ENCODE measurements at places on chromosomes 2 and 18.

DNA sequence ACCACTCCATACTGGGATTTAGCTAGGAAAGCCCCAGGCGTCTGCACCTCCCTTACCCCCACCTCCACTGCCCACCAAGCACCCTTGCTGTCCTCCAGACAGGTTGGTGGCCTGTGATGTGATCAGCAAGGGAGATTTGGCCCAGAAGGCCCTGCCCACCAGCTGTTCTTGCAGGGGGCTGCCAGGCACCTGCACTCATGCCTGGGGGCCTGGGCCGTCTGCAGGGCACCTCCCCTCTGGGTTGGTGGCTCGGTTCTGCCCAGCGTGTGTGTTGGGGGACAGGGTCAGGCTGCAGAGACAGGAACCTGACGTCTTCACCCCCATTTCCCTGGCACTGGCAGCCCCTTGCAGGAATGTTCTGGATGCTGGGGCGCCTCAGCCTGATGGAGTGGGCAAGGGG is 5.8 kb downstream of the DNMT3A start:
- DNase-seq = no peak

DNA sequence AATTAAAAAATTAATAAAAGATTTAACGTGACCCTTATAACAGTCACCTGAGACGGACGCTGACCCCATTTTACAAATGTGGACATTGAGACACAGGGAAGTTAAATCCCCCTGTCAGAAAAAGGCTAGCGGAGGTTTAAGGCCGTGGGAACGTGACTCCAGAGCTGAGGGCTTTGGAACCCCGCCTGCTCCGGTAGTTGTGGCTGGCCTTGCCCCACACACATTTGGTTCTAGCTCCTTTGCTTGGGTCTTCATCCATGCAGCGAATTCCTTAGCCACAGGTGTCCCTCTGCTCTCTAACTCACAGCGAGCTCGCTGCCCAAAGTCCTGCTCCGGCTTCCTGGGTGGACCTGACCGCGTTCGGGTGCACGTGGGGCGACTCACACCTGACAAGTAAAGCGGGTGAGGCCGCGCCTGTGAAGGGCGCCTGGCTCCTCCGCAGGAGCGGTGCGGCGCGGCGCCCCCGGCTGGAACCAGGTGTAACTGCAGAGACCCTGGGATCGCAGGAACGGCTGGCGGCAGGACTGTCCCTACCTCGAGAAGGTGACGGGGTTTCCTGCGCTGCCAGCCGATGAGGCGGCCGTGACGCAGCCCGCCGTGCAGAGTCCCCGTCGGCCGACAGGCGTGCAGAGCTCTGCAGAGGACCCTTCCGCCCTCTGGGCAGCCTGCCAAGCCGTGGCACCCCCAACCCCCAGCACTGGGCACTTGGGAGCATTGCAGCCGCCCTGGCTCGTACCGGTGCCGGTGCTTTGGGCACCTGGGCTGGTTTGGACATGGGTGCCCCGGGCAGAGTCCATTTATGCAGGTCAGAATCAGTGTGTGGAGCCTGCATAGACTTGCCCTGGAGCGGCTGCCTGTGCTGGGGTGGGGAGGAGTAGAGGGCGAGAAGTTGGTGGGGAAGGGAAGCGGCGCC is 2.4 kb upstream of the PROC start:
- DNase-seq = no peak

DNA sequence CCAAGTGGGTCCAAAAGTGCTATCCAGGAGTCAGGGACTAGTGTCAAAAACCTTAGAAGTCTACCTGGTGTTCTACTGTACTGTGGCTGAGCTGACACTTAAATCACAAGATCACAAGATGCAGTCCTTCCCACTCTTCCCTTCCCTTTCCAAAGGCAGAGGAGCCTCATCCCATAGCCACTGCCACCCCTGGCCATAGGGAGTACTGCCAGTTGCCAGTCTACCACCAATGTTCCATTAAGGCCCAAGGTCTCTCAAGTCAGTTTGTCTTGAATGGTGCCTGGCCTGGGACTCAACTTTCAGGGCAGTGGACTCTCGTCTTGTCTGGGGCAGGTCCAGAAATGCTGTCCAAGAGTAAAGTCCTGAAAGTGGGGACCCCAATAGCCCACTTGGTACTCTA is 585.6 kb downstream of the NUP35 start:
- no peak for DNase-seq

DNA sequence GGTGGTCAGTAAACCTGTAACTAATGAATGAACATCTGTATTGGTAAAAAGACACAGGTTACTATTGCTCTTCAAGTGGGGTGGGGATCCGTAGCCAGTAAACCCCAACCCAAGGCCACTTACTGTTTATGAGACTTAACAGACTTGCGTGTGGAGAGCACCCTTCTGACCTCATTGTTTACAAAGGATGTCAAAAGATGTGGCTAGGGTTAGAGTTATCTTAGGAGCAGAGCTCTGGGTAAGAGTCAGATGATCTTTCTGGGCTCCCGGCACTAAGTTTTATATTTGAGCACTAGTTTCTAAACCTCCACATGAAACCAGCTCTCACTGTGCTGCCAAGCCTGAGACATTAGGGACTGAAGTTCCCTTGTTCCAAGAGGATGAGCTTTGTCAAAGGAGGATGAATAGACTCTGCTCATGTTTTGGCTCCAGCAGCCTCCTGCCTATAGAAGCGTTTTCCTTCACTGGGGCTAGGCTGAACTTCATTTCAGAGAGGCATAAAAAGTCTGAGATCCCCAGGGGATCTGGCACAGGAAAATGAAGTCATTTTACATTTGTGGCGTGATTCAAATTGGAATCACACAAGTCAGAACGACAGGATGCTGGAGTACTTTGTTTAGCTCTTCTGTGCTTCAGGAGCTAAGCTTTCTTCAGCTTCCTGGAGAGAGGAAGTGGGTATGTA is 403.1 kb upstream of the TRIB2 start:
- DNase-seq = no peak

DNA sequence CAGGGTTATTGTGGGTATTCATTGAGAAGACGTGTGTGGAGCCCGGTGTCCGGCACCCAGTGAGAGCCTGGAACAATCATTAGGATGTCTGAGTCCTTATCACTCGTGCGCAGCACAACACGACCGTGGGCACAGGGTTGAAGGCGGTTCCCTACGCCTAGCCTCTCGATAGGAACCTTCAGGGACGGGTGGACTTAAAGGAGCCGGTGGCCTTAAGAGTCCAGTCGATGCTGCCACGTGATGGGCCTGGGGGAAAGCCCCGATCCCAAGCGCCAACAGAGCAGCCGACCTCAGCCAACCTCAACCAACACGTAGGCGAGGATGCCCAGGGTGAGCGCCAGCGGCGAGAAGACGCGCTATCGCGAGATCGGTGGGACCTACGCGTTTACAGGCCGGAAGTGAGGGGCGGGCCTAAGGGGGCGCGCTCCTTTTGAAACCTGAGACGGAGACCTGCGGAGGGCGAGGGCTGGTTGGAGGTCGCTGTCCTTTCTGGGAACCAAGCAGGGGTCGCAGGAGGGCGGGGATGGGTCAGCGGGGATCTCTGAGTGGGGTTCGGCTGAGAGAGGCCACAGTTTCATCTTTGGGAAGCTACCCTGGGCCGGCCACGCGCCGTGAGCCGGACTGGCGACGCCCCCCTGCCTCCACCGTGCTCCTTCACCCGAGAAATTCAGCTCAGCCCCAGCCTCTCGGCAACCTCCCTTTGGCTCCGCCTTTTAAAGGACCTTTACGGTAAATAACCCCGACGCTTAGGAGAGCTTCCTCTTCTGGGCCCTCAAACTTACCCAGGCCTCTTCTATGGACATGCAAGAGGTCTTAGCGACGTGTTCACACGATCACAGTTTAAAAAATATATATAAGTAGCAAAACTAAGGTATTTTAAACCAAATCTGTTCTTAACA is 28.3 kb downstream of the WNT10A start:
- DNase-seq = peak; percentile 66

DNA sequence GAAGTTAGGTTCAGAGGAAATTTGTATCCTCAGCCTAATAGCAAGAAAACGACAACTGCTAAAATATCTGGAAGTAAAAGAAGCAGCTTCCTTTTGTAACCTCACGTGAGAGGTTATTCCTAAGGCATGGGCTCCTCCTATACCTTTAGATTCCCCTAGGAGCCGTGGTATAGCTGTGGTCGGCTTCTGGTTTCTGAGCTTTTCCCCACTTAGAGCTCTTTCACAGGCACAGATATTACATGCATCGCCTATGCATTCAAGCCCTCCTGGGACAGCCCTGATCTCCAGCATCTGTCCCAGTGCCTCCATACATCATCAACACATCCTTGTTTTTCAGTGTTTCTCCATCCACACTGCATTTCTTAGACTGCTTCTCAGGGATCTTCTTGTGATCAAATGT is 289.0 kb downstream of the ALPK2 start:
- DNase-seq = no peak

- DNase-seq = no peak
Measured at GRCh38 chr2:112727276-112728028, 6.6 kb downstream of the NT5DC4 start.

DNA sequence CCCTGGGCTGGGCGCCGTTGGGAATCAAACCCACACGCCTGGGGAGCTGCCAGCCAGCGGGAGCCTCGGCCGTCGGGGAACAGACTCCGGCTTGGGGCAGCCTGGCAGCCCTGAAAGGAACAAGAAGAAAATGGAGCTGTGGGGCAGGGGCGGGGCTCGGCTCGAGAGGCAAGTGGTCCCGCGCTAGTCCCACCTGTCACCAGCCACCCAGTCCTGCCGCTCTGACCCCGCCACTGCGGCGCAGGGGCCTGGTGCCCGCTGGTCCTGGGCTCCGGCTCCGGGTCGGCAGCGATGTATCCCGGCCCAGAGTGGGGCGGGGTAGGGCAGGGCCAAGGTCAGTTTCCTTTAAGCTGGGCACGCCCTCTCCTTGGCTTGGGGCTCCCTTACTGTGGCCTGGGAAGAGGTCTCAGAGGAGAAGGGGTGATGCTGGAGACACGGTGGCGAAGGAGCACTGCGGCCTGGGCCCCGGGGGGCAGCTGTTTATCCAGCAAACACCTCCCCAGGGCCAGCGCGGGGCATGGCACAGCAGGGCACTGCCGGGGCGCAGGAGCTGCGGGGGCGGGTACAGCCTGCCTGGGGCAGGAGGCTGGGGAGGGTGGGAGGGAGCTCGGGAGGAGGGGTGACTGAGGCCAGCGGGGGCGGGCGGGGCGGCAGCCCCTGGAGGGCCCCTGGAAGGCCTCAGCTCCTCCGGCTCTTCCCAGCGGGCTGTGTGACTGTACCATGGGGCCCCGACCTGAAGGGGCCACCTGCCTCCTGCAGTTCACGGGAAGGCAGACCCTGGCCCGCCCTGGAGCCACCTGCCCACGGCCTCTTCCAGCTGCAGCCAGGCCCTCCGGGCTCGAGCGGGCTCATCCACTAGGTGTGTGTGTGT is 15.6 kb downstream of the ODC1 start:
- no peak for DNase-seq

DNA sequence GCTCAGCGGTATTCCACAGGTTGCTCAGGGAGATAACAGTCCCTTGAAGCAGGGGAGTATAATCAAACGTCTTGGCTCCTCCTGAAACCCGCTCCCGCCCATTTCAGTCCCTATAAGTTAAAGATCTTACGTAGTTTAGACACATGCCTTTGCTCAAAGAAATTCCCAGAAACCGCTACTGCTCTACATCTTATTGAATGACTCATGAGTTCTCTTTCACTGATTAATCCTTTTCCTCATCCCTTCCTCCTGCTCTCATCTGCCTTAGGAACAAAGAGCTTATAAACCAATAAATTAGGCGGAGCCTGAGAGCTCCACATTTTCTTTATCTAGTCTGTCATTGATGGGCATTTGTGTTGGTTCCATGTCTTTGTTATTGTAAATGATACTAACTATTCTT is 4.2 kb upstream of the SERPINB4 start:
- DNase-seq = no peak

DNA sequence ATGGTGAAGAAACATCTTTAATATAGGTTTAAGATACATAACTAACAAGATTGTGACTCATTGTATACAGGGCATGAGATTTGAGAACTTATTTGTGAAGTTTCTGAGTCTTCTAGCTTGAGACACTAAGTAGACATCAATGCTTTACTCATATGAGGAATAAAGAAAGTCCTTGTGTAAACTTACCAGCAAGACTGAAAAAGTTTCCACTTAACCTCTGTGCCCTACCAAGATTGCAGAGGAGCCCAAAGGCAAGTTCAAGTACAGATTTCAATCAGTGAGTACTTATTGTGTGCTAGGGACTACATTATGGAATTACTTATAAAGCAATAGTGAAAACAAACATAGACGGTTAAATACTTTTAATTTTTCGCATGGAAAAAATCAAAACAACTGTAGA is 1041.2 kb upstream of the CELF4 start:
- DNase-seq = no peak

DNA sequence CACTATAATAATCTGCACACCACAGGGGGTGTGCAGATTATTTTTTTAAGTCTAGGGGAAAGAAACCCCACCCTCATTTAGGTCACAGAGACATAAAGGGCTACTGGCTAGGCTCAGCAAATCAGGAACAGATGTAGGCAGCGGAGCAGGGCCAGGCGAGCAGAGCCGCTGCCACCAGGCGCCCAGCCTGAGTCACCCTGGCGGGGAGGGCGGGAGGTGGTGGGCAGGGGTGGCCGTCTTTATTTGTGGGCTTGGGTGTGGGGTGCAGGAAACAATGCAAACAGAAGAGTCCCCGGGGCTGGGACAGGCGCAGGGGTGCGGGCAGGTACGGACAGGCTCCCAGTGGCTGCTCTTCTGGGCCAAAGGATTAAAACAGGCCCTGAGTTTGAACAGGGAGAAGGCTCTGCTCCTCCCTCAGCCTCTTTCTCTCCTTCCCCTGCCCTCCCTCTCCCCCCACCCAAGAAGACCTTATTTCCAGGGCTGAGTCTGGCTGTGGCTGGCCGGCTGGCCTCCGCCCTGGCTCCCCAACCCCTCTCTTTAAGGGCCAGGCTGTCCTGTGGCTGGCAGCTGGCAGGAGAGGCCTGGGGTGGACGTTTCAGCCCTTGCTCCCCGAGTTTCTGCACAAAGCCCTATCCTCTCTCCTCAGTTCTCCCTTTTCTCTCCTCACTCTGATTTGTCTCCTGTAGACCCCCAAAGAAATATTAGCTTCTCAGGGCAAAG is 142.9 kb upstream of the SMAD2 start:
- DNase-seq = no peak

DNA sequence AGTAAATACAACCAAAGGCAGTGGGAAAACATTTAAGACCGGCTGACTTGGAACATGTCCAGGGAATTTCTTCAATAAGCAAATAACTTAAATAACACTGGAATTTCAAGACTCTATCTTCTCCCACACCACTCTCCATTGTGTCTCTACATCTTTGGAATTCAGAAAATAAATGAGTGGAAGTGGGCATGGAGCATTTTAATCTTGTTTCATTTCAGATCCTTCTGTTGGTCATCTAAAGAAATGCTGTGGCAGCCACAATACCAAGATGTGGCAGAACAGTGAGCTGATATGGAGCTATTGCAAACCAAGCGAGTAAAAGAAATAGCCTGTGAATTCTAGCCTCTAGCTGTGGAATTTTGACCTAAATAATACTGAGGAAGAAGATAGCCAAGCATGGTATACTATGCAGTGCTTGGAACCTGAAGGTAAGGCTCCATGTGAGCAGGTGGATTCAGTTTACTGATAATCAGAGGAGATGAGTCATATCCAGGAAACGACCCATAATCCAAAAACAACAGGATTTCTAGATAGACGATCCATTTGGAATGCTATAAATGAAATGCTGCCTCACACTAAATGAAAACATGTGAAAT is 157.1 kb upstream of the SCN7A start:
- no peak for DNase-seq
